HL-60 (cell line): ENCODE measurements at places on chromosomes 4 and X.

GRCh38 chrX:31819455-31819854, 747.6 kb upstream of the FTHL17 start:
- no peak for DNase-seq

DNA sequence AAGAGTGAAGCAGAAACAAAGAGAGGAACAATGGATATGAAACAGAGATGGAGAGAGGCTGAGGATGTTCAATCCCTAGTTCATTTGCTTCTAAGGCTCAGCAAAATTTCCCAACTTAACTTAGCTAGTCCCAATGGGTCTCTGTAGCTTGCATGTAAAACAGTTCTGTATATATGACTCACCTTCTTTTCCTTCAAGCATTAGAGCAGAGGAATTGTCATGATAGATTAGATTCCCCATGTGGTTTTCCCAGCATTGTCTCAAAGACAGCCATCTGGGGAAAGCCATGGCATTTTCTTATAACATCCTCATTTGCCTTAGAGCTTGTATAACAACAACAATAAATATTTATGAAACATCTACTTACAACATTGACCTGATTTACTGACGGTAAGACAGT, 93.9 kb upstream of the GATB start:
- no peak for DNase-seq

DNA sequence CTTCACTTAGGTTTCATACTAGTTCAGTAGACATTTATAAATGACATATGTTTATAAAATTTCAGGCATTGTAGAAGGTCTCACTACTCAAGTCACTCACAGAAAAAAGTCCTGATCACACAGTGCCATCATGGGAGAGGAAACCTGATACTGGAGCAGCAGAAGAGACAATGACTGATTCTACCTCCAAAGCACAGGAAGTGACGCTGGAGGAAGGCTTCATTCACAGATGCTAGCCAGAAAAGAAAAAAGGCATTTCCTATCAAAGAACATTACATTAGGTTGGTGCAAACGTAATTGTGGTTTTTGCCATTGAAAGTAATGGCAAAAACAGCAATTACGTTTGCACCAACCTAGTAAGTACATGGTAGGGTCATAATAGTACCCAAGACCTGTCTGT, 79.5 kb downstream of the RASGEF1B start:
- DNase-seq: no peak

DNA sequence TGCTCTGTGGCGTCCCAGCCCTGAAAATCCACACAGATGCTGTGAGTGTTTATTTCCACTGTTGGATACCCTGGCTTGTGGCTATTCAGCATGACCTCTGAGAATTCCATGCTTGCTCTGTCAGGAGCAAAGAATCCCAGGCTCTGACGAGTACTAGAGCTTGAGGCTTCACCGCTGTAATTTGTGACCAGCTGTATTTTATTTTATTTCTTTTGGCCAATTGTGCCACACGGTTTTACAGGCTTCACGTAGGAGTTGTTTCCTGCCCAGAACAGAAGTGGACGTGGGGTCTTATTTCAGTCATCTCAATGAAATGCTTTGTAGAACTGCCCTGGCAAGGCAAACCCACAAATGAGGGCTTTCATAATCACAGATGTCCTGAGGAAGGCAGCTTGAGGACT, 69.4 kb upstream of the CLDN34 start:
- DNase-seq: no peak

DNA sequence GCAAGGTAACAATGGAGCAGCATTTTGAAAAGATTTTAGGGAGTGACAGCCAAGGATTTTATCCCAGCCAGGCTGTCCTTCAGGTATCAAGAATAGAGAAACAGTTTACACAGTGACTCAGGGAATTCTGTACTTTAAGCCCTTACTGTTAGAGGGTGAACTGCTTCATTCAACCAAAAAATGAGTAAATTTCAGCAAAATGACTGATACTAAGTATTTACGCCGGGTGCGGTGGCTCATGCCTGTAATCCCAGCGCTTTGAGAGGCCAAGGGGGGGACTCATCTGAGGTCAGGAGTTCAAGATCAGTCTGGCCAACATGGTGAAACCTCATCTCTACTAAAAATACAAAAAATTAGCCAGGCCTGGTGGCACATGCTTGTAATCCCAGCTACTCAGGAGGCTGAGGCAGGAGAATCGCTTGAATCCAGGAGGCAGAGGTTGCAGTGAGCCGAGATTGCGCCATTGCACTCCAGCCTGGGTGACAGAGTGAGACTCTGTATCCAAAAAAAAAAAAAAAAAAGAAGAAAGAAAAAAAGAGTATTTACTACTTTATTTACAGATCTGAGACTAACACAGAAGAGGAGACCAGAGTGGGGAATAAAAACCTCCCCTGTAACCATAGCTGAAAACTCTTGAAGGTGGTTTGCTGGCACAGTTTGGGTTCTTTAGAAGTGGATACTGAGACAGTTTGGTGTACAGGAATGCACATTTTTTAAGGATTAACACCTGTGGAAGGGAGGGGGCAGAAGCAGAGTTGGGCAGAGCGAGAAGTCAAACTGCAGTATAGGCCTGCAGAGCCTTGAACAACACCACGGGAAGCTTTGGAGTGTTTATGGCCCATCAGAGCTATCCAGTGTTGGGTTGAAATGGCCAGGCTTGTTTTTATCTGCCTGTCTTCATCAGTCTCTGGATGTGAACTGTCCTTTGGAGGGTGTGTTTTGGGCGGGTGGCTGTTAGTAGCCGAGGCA, 40.5 kb downstream of the TMEM131L start:
- no peak for DNase-seq

GRCh38 chr4:91280551-91281290, 1023.0 kb upstream of the GRID2 start:
- no peak for DNase-seq

DNA sequence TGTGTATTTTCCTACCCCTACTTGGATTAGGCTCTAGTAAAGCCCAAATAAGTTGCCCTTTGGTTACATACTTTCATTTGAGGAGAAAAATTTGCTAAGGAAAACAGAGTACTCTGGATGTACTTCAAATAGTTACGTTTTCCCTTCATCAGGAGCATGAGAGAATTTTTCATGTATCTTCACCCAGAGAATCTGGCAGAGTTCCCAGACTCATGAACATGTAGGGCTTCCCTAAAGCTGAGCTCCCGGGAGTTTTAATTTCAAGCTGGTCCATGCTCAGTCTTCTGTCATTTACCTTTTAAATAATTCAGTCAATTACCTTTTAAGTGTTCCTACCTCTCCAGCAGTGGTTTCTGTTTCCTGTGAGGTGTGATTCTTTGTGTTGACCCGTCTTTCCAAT, 367.5 kb upstream of the GRID2 start:
- no peak for DNase-seq

DNA sequence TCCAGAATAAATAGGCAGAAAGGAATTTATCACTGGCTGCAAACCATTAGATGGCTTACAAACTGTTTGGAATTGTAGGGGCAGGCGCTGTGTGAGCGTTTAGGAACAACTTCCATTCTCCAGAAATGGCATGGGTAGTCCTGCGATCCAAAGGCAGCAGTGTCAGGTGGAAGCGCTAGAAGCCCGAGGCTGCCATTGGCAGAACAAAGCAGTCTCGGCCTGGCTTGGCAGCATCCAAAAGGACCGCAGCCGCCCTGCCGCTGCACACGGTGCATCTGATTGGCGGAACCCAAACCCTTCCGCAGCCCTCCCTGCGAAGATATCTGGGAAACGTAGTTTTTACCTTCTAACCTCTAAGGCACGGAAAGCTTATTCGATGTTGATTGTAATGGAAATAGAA, 23.6 kb upstream of the YTHDC1 start:
- no peak for DNase-seq

DNA sequence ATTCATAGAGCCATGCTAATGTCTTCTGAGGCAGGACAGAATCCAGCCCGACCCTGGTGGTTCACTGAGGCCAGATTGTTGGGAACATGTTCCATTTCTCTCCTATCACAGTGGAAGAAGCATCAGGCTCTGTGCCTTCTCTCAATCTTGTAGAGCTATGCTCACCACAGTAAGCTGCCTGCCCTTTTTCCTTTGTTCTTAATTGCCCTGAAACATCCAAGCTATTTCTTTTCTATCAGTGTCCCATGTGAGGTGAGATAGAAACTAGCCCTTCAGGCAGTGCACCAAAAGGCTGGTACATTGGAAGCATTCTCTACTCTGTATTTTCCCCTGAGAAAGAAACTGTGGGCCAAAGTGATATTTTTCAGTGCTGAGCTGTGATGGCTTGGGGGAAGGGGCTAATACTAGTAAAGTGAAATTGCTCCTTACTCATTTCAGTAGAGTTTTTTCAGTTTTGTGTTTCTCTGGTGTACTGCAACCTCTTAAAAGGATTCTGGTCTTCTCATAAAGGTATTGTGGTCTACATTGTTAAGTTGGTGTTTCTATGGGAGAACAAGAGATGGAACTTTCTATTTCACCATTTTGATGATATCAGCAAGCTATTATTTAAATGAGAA, 611.2 kb downstream of the RPA4 start:
- DNase-seq: no peak

- DNase-seq: peak; percentile 67
Measured at GRCh38 chr4:139419388-139419914, 34.5 kb upstream of the RAB33B start.

GRCh38 chr4:186771624-186772023, 48.0 kb upstream of the FAT1 start:
- no peak for DNase-seq

- no peak for DNase-seq
Measured at GRCh38 chr4:94534401-94535312, 82.9 kb downstream of the PDLIM5 start.
